ENCODE measurements at places on chromosomes 1 and 21. TPM values are rescaled to one million over a fixed set of nuclear protein-coding genes. Genes with fewer than 3 reads are reported as not detected.

- no peak for DNase-seq
Observed at GRCh38 chr1:87330057-87330884, 1.6 kb downstream of the LMO4 start.

DNA sequence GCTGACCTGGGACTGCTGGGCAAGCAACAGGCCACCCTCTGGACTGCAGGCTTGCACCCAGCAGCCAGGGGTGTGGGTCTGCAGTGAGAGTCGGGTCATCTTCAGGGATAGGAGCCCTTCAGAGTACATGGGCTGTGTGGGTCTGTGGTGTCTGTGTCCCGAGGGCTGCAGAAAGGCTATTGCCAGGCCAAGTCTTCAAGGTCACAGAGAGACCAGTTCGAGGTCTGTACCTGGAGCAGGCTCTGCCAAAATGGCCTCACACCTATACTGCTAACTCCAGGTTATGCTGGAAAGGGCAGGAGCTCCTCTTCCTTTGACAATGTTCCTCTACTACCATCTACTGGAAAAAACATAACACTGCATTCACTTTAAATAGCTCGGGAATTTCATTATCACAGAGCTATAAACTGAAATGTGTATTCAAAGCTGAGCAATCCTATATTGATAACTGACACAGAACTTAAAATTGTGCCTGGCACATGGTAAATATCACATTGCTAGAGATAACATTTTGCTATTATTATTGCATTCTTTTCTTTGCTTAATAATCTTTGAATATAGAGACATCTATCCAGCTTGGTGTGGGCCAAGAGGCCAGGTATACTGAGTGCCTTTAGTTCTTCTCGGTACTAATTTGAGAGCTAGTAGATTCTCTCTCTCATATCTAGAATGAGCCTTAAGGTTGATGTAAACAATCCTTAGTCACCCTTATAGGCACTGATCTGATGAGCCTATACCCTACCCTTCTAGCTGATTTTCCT is 6.9 kb upstream of the DNAH14 start:
- peak; percentile 11 for DNase-seq

DNA sequence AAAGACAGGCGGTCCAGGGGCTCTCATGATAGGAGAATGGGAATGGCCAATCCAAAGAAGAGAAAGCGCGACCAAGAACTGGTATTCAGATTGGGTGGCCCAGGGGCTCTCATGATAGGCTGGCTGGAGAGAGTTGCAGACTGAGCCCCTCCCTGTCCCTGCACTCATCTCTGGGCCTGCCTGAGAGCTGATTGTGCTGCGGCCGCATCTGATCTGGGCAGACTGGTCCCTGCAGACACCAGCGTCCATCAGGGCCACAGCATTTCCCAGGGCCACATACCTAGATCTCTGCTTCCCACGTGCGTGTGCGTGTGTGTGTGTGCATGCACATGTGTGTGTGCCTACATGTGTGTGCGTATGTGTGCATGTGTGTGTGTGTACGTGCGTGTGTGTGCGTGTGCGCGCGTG is 30.4 kb upstream of the MAN1C1 start:
- DNase-seq, result no peak

DNA sequence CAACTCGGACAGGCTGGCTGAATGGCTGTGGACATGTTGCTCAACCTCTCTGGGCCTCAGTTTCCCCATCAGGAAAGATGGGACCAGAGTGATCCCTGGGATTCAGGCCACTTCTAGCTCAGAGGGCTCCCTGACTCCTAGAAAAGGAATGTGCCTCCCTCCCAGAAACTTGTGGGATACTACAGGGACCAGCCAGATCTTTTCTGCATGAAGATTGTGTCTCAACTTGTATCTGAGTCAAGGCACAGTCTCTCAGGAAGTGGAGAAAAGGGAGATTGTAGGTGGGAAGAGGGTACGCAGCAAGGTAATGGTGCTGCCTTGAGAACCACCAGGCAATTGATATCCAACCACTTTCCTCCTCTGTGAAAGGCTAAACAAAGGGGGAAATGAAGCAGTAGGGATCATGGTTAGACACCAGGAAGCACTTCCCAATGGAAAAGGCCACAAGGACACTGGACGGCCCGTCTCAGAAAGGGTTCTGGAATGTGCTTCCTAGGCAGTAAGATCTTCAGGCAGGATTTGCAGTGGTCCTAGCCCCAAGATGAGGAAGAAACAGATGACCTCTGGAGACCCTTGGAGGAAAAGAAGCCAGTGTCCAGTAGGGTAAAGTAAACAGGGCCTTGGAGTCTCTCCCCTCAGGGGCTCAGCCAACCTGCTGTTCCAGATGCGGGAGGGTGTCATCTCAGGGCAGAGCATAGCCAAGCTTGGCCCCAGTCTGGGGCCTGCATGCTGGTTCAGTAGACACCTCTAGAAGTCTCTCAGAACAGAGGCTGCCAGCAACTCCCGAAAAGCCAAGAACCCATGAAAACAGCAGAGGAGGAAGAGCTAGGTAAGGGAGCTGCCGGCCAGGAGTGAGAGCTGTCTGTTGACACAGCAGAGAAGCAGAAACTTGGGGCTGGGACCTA is 16.8 kb downstream of the IFFO2 start:
- no peak for DNase-seq

DNA sequence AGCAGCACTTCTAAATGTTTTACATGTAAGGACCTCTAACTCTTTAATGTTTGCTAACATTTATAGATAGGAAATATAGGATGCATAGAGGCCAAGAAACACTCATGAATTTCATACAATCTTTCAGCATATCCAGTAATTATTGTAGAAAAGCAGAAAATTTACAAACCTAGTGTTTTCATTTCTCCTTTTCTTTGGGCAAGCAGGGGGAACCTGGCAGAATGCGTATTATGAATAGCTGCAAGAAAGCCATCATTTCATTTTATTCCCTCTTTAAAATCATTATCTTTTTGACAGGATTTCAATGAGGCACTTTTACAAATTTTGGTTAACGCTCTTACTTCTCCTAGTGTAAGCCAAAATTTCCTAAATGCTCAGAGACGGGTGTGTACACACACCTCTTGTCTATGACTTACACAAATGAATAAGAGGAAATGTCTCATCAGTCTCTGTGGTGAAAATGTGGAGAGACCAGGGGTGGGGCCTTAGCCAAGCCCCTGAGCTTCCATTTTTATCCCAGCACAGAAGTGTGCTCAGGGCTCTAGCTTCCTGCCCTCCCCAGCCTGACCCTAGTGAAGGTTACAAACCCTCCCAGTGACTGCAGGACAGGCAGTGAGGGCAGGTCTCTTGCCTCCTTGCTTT is 91.6 kb downstream of the LRRC8C start:
- peak; percentile 52 for DNase-seq

- no peak for DNase-seq
Observed at GRCh38 chr1:110136911-110137310, 13.4 kb upstream of the SLC6A17 start.

DNA sequence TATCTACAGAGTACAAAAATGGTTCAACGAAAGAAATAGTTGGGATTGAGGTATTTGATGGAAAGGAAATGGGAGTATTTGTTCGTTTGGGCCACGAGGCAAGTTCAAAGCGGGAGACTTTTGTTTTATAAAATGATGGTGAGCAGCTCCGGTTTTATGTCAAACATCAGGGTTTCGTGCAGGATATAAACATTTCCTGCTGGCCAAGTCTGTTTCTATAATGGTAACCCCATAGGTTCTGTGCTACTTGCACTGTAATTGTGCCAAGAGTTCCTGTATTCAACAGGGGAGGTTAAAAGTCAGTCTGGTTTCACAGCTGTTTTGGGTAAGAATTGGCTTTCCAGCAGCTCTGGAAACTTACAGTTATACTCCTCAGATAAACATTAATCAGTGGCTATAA is 290.3 kb upstream of the NRIP1 start:
- no peak for DNase-seq

DNA sequence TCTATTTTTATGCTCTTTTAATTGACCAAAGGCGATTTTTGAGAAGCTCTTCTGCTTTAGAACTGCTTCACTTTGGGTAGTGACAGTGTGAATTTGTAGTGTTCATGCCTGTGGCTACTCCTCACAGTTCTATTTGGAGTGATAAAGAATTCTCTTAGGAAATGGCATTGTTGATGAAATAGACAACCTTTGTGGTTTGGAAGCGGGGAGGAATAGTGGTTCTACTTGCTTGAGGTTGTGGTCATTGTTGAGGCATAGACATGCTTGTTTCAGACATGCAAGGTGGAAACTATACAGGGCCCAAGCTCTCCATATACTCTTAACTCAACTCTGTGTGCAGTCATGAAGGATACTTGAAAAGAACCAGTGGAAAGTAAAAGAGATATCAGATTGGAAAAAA is 481.1 kb upstream of the NEGR1 start:
- no peak for DNase-seq

- DNase-seq, result no peak
Observed at GRCh38 chr1:39292401-39292800, 87.9 kb downstream of the MACF1 start.

- DNase-seq, result no peak
Observed at GRCh38 chr1:68313735-68314134, 81.4 kb upstream of the WLS start.

DNA sequence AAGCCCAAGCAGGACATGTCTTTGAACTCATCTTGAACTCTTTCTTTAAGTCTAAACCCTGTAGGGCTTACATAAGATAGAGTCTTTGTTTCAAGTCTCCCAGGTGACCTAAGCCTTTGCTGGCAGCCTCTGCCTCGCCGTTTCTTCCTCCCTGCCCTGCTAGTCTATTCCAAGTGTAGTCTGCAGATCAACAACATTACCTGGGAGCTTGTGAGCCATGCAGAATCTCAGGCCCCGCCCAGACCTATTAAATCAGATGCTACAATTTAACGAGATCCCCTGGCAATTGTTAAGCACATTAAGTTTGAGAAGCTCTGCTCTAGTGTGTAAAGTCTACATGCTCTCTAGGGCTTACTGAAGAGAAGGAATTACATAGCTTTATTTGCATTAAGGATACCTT is 271.6 kb downstream of the PBX1 start:
- DNase-seq, result no peak

GRCh38 chr1:223843934-223844786 is 1.6 kb downstream of the TP53BP2 start:
- no peak for DNase-seq

The TDRD10 gene
- polyA plus RNA-seq, result not detected

The SMIM1 gene
- polyA plus RNA-seq, result not detected

The CYP2J2 gene
- 0.12 TPM for polyA plus RNA-seq

Data from GM12878 (cell line).